Stimulated activated CD4-positive, alpha-beta T cell treated with anti-CD3 and anti-CD28 coated beads, Interleukin-12 subunit alpha, Interleukin-12 subunit beta, amount 100 ng/mL, for 24 hours (primary cell): ENCODE measurements at places on chromosomes 3 and 15.

- DNase-seq: no peak
Observed at GRCh38 chr3:155368786-155369185, 75.3 kb upstream of the STRIT1 start.

- DNase-seq: no peak
Observed at GRCh38 chr3:67198374-67198773, 200.3 kb downstream of the KBTBD8 start.

- no peak for DNase-seq
Observed at GRCh38 chr3:114939920-114940319, 207.2 kb downstream of the ZBTB20 start.

GRCh38 chr3:54954022-54954421 is 26.2 kb upstream of the LRTM1 start:
- DNase-seq: no peak

DNA sequence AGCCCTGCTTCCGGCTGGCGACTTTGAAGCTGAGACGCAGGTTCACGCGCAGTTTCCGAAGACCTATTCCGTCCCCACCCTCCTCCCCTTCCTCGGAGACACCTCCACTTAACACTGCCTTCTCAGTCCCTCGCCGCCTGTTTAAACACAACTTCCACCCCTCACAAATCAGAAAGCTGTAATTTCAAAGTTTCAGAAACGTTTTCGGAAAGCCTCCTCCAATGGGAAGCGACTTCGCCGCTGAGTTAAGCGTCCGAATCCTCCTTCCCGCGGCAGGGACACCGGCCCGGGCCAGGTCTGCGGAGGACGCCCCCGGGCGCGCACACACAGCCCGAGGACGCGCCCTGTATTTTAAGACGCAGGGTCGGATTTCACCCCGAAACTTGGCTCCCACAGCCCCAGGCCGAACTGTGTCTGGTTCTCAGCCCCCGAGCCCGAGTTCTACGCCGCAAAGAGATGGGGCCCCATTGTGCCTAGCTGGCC is 559 bp upstream of the LRRN1 start:
- DNase-seq: peak; percentile 21

GRCh38 chr3:16864610-16865313 is 20.0 kb upstream of the PLCL2 start:
- DNase-seq: no peak

DNA sequence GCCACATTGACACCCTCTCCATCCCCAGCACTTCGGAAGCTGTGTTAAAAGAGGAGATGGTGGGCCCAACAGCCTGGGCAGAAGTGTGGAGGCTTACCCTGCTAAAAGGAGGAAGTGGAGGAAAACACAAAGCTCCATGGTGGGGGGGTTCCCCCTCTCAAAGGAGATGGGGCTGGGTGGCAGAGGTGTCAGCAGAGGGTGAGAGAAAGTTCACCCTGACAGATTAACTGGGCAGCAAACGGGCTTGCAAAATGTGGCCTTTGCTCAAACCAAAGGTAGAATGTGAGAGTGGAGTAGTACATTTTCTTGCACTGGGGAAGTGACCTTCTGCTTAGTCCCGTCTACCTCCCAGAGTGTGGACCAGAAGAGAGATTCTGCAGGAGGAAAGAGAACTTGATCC is 44.7 kb downstream of the MYO1E start:
- no peak for DNase-seq

- no peak for DNase-seq
Observed at GRCh38 chr3:138188013-138188730, 1.1 kb downstream of the ARMC8 start.

GRCh38 chr3:145678401-145678800 is 482.6 kb downstream of the PLOD2 start:
- no peak for DNase-seq

GRCh38 chr3:29515451-29515850 is 234.6 kb downstream of the RBMS3 start:
- DNase-seq: no peak

- no peak for DNase-seq
Observed at GRCh38 chr15:67409175-67409574, 111.8 kb upstream of the C15orf61 start.

DNA sequence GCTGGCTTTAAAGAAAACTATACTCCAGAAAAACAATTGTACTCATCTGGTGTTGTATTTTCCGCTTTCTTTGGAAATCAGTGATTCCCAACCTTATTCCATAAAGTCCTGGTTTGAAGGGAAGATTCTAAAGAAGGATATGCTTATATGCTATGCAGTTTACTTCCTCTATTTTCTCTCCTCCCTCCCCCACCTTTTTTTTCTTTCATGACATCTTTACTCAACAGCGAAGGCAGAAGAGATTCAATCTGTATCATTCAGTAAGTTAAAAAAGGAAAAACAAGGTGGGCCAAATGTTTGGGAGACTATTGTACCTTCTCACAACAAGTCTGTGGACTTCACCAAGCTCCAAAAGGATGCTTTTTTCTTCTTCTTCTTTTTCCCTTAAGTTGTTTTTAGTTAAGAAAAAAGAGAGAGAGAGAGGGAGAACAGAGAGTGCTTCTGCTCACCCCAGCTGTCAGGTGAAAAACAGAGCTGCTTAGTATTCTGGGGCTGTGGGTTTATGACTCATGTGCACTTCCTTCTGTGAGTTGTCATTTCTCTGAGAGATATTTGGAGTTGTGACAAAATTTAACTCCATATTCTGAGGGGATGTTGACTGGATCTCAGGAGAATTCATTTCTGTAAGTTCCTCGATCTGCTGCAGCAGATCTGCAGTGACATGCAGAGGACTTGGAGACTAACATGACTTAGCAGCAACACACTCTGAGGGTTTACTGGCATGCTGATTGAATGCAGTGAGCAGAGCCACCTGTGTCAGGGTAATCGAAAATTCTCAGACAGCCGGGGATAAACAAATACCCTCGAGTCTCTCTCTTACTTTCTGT is 70.7 kb downstream of the SSR3 start:
- peak; percentile 8 for DNase-seq

DNA sequence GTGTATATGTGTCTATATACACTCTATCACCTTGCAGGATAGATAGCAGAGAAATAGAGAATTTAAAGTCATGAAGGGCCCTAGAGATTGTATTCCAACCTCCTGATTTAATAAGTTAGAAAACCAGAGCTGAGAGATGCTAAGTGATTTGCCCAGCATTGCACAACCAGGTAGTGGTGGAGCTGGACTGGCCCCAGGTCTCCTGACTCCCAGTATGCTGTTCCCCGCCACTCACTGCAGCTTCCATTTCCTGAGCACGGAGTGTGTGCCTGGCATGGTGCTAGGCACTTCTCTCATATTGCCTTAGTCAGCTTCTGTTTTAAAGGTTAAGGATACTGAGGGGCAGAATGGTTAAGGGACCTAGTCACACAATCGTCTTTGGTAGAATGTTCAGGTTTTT is 129.4 kb upstream of the KLHL25 start:
- DNase-seq: no peak

GRCh38 chr15:70033529-70034140 is 64.1 kb downstream of the TLE3 start:
- DNase-seq: no peak

GRCh38 chr15:68354923-68355322 is 77.0 kb downstream of the ITGA11 start:
- no peak for DNase-seq

DNA sequence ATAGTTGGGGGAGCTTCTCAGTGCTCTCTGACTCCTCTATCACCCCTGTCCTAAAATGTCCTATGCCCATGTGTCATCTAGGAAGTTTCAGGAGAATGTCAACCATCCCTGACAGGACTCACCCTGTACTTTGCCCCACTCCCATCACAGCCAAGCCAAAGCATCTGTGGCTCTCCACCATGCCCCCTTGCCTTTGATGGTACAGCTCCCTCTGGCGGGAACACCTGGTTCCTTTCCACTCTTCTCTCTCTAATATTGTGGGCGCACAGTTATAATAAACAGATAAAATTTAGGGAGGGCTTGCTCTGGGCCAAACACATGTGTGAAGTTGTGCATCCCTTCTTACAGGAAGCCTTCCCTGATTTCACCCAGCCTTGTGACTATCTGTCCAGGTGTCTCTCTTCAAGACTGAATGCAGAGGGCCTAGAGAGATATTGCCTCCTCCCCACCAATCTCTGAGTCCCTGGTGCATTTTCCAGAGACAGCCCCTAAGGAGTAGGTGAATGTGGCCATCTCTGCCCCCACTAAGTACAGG is 62.8 kb downstream of the ISG20 start:
- DNase-seq: no peak

- no peak for DNase-seq
Observed at GRCh38 chr3:151989621-151990020, 116.2 kb downstream of the SUCNR1 start.

- no peak for DNase-seq
Observed at GRCh38 chr3:184004476-184004875, 13.2 kb downstream of the ABCC5 start.

DNA sequence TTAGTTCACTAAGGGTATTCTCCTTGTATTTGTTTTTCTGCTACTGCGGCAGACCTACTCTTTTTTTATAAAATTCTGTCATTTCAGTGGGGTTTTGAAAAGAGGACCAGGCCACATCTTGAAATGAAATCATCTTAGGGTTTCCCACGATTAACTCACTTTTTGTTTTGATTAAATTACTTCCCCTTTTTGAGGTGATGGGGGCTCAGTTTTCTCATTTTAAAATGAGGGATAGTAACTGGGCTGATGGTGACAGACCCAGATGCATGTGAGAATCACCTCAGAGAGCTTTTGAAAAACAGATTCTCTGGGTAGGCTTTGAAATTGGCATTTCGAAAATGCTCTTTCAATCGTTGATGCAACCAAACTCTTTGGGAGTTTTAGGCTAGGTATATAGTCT is 24.2 kb downstream of the UBE2Q2 start:
- no peak for DNase-seq

DNA sequence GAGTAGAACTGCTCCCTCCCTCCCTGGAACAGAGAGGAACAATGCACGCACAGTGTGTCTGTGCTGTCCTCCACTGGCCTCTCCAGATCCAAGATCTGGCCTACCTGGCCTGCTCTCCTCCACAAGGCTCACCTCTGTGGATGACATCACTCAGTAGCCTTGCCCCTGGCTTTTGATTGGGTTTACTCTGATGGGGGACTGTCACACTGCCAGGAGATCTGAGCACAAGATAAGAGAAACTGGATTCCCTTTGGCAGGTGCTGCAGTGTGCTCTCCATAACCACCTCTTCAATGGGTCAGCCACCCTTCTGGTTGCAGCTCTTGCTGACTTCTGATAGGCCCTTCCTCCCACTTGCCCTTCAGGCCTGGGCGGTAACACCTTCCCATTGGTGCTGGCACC is 22.6 kb upstream of the ANO10 start:
- DNase-seq: no peak

DNA sequence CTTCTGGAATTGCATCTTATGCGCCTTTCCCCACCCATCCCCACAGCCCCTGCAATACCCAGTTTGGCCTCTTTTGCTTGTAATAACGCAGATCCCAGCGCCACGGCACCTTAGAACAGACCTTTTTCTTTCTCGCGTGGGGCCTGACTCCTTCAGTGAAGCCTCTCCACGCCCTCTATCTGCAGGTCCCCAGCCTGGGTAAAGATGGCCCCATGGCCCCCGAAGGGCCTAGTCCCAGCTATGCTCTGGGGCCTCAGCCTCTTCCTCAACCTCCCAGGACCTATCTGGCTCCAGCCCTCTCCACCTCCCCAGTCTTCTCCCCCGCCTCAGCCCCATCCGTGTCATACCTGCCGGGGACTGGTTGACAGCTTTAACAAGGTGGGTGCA is 594 bp downstream of the CRELD1 start:
- DNase-seq: no peak

- no peak for DNase-seq
Observed at GRCh38 chr3:58167431-58168351, 43.1 kb downstream of the DNASE1L3 start.

DNA sequence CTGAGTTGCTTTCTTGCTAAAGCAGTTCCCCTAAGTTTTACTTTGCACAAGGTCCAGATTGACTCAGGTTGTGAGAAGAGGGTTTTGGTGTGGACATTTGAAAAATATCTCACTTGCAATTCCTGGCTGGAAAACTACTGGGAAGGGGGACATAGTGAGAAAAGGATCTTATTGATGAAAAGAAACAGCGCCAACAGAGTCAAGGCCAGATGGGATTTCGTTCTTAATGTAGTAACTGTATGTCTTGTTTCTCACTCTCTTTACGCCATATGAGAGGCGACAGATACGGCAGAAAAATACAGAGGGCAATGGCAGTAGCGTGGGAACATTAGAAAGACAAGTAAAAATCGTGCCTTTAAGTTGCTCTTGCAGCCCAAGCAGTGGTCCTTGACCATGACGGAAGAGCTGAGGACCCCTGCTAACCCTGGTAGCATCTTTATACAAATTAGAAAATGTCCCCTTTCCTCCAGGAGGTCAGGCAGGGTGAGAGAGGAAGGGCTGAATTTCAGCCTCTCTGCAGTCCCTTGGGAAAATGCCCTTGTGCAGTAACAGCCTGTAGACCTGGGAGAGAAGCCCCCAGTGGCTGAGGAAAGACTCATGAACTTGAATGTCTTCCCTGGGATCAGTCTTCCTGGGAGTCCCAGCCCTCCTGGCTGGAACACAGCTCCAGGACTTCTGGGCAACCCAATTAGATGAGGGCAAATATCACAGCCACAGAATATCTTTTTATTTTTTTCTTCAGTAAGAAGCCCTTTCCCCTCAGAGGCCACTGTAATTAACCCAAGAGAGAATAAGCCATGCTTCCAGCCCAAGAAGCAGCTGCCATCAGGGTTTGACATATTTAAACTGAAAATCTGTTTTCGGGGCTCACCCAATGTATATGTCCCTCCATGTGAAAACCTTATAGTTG is 113.4 kb downstream of the CD47 start:
- no peak for DNase-seq

GRCh38 chr3:56885453-56885852 is 83.7 kb upstream of the ARHGEF3 start:
- no peak for DNase-seq

DNA sequence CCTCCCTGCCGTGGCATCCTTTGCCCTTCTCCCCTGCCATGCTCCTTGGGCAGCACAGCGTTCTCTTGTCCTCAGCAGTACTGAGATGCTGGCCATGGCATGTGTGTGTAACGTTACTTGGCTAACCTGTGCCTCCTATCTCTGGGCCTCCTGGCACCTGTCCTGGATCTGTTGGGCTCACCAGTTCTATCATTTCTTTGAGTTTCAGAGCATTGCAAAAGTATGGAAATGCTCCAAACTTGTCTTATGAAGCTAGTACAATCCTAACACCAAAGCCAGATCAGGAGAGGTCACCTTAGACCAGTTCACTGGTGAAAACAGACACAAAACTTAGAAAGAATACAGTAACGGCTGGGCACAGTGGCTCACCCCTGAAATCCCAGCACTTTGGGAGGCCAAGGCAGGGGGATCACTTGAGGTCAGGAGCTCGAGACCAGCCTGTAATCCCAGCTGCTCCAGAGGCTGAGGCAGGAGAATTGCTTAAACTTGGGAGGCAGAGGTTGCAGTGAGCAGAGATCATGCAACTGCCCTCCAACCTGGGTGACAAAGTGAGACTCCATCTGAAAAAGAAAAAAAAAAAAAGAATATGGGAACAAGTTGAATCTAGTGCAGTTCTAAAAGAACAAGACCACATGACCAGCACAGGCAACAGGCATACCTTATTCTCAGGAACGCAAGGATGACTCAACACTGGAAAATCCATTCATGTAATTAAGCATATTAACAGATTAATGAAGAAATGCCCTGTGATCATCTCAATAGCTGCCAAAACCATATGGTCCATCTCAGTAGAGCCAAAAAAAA is 62.4 kb upstream of the TRPM1 start:
- DNase-seq: no peak

- DNase-seq: no peak
Observed at GRCh38 chr3:187805774-187806173, 60.5 kb upstream of the BCL6 start.

GRCh38 chr15:71733122-71733521 is 77.2 kb upstream of the NR2E3 start:
- no peak for DNase-seq
